ENCODE measurements at places on chromosomes 16 and 17.

GRCh38 chr16:15602285-15603044 lies 40.5 kb downstream of the MARF1 start:
- ATAC-seq, result no peak

GRCh38 chr17:43703630-43704029 lies 41.9 kb upstream of the MEOX1 start:
- ATAC-seq, result no peak

- peak; percentile 52 for ATAC-seq
Observed at GRCh38 chr16:711548-712320, 3.2 kb upstream of the METRN start.

- peak; percentile 31 for ATAC-seq
Observed at GRCh38 chr17:45222014-45222288, 266 bp downstream of the FMNL1 start.

DNA sequence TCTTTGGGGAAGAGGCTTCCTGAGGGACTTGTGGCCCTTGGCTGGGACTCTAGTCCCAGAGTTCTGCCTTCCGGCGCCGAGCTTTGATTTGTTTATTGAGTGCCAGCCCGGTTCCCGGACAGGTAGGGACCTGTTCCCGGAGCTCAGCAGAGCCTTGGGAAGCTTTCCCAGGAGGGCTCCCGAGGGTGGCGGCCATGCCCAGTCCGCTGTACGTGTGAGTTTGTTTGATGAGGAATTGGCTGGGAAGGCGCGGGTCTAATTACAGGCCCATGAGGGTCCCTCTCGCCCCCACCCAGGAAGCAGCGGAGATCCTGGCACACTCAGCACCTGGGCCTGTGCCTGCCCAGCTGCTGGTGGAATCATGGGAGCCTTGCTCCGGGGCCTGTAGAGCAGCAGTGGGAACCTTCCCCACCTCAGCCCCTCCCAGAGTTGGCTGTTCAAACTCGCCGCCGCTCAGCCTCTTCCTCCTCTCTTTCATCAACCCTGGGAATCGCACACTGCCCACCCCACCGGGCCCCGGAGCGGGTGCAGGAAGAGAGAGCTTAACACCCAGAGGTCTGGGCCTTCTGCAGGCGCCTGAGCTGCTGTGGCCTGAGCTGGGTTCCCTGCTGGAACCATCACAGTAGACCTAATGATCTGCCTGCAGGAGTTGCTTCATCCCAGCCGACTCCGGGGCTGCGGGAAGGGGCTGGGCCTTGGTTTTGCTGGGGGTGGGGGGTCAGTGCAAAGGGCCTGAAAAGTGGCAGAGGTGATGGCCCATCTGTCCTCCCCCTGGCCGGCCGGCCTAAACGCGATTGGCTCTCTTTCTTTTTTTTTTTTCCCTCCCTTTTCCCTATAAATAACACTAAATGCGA lies 313.7 kb downstream of the SEC14L1 start:
- ATAC-seq, result no peak

GRCh38 chr16:19085679-19086200 lies 18.3 kb downstream of the COQ7 start:
- ATAC-seq, result no peak

- no peak for ATAC-seq
Observed at GRCh38 chr17:2362416-2362815, 25.1 kb downstream of the SGSM2 start.

DNA sequence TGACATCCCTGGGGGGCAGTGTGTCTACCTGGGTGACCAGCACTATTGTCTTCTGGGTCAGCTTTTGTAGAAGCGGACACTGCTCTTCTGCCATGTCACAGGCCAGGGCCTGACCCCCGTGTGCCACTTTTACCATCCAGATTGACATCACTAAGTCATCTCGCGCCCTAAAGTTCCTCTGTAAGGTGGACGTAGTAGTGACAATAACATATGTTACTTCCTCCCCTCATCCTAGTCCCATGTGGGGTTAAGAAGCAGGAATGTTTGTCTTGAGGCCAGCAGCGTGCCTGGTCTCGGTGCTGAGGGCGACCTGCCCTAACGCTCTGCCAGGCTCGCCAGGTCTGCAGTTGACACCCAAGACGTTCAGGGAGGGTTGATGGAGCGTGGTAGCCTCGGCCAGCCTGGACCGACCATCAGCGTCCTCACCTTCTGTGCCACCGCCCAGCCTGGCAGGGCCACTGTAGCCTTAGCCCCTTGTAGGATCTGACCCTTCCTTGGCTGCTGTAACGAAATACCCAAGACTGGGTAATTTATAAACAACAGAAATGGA lies 20.7 kb downstream of the GAA start:
- ATAC-seq, result no peak

DNA sequence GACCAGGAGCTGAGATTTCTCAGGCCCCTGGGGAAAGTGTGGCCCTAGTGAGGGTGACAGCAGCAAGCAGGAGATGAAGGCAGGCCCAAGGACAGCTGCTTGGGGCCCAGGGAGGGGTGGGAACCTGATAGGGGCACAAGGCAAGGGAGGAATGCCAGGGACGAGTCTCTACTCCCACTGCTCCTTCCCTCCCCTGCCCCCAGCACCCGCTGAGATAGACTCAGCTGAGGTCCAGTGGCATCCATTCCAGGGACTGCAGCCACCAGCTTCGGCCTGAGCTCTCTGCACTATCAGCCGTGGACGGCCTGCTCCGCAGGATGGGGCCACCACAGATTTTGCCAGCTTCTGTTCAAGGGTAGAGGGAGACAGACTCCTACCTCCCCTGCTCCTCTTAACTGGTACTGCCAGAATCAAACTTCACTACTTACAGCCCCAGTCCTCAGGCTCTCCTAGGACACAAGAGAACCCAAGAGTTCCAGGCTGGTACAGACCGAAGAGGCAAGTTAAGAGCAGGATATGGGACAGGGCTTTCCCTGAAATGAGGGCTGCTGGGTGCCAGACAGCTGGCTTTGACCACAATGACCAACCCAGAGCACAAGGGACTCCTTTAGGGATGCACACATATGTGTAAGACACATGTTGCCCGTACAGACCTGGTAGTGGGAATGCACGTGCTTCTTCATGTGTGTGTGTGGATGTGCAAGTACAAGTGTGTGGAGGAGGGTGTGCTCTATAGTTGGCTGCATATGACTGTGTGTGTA lies 5.5 kb downstream of the CACNB1 start:
- ATAC-seq, result no peak

DNA sequence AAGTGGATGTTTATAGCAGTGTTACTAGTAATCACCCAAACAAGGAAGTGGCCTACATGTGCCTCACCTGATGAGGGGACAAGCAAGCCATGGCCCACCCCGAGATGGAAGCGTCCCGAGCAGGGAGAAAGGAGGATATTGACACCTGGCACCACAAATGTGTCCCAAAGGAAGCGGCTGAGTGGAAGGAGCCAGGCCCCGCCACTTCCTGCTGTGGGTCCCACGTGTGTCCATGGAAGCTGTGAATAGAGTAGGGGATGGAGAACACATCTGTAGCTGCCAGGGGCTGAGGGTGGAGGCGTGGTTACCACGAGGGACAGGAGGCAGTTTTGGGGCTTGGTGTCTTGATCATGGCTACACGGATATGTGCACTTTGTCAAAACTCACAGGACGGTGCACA lies 49.2 kb downstream of the KCNJ12 start:
- no peak for ATAC-seq

GRCh38 chr16:66750279-66751052 lies 943 bp downstream of the DYNC1LI2 start:
- ATAC-seq, result no peak

GRCh38 chr17:17380145-17380925 lies 77.2 kb downstream of the NT5M start:
- no peak for ATAC-seq

- ATAC-seq, result no peak
Observed at GRCh38 chr17:50273654-50274040, 619 bp upstream of the TMEM92 start.

GRCh38 chr17:36533935-36534839 lies 481 bp downstream of the MYO19 start:
- peak; percentile 31 for ATAC-seq

DNA sequence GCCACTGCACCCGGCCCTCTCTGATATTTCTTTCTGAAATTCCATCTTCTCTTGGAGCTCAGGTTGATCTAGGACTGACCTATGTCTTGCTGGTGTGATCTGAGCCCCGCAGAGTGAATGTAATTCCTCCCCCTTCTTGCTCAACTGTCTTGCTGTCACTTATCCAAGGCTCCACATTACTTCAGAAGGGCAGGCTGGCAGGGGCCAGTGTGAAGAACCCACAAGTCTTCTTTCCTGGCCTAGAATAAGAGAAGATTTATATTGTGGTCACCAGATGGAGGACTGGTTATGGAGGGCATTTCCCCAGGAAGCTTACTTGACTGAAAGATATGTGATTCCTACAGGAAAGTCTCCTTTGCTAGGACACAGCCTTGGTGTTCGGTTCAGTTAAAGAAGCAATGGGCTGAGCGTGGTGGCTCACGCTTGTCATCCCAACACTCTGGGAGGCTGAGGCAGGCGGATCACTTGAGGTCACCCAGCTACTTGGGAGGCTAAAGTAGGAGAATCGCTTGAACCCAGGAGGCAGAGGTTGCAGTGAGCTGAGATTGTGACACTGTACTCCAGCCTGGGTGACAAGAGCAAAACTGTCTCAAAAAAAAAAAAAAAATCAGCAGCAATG lies 13.4 kb downstream of the ITGAL start:
- no peak for ATAC-seq

DNA sequence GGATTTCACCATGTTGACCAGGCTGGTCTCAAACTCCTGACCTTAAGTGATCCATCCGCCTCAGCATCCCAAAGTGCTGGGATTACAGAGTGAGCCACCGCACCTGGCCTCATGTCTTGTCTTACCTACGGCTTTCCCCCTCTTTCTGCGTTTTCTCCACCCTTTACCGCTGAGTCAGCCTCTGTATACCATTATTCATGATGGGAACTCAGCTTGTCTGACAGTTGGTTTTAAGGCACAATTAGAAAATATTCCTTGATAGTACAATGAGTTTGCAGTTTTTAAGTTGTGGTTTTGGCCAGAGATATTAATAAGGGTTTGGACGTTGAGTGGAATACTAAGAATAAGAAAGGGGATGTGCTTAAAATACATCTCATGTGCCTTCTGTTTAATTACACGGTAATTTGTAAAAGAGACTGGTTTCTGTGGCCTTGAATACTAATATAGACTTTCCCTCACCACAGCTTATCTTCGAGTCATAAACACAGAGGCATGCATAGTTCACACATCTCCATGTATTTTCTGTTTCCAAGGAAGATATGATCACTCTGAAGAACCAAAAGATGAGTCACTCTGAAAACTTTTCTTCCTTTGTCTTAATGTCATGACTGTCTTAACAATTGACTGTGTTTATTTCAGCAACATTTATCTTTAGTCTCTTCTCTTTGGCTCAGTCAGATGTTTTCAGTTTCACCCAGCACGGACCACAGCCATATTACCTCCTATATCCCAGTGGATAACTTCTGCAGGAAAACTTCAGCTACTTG lies 54.4 kb downstream of the PITPNC1 start:
- peak; percentile 95 for ATAC-seq

GRCh38 chr16:23874613-23875294 lies 39.0 kb downstream of the PRKCB start:
- ATAC-seq, result no peak

GRCh38 chr16:87463722-87464690 lies 28.8 kb downstream of the ZCCHC14 start:
- no peak for ATAC-seq

GRCh38 chr16:73473713-73474112 lies 425.8 kb upstream of the ZFHX3 start:
- ATAC-seq, result no peak

DNA sequence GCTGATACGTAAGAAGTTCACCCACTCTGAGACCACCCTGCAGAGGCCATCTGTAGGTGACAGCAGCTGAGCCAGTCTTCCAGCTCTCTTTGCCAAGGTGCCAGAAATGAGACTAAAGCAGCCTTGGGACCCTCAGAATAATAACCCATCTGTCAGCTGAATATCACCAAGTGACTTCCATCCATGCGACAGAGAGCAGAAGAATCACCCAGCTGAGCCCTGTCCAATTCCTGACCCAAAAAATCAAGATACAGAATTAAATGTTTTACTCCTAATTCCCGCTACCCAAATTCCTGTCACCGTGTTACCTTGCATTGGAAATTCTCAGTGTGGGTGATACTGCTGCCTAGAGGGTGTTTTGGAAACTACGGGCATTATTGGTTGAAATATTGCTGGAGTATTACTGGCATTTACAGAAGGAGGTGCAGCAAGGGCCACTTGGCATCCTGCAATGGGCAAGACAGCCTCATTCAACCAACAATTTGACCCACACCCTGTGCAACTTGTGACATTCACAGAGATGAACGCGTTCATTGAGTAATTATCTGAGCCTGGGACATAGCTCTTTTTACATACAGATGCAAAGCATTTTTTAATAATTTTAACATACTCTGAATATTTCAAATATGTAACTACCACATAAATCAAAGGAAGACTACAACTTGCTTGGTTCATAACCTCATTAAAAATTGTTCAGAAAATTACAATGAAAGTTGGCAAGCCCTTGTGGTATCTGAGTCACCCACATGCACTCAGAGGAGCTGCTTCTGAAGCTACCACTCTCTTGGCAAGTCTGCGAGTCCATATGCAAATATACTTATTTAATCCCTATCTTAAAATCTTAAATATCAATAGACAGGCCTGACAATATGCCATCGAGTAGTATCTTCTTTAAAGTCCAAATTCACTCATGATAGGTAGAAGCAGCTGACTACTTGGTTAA lies 126.6 kb downstream of the C16orf95 start:
- ATAC-seq, result no peak

DNA sequence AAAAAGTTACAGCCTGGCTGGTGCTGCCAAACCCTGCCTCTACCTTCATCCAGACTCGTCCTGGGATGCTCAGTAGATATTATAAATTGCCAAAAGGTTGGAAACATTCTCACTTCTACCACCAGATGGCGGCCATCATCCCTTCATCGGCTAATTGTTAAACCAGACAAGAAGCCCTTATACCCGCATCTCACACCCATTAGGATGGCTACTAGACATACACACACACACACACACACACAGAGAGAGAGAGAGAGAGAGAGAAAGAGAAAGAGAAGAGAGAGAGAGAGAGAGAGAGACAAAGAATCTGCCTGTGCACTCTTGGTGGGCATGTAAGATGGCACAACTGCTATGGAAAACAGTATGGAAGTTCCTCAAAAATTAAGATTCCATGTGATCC lies 15.0 kb upstream of the SCIMP start:
- ATAC-seq, result peak; percentile 30

DNA sequence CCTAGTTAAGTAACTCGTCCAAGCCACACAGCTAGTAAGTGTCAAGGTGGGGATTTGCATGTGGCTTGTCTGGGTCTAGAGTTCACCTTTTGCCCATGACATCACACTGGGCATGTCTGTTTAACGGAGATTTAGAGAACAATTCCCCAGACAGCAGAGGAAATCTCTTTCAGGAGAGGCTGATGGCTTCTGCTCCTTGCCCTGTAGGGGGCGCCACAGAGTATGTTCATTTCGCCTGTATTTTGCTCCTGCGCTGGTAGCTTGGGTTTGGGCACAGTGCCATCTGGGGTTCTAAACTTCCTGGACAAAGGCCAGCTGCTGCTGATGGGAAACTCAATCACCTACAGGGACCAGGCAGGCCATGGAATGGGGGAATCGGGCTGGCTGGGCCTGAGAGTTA lies 20.4 kb downstream of the OTOA start:
- no peak for ATAC-seq

Data from motor neuron (in vitro differentiated cells).